Dermis microvascular lymphatic vessel endothelial cell (primary cell): ENCODE measurements at places on chromosomes 3 and 15. TPM values are rescaled to one million over a fixed set of nuclear protein-coding genes. Genes with fewer than 3 reads are reported as not detected.

DNA sequence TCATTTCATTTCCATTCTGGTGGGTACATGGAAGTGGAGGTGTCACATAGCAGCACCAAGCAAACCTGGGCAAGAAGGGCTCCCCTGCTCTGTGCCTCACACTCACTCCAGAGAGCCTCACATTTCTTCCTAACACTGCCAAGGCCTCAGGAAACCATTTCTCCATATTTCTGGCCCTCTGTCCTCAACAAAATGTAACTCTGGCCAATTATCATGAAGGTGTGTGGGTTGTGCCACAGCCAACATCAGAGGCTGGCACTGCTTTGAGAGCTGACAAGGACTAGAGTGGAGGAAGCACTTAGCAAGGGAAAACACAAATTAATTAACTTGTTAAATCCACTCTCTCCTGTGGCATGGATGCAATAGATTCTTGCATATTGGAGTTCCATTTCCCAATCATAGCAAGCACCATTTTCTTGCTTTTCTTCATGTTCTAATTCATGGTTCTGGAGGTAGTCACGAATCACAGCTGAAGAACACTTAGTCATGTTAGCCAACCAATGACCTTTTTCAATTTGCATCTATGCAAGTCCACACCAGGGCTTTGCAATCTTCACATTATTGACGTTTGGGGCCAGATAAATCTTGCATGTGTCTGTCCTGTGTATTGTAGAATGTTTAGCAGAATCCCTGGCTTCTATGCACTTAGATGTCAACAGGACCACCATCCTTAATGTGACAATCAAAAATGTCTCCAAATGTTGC lies 241.1 kb downstream of the PLCL2 start:
- DNase-seq = no peak

DNA sequence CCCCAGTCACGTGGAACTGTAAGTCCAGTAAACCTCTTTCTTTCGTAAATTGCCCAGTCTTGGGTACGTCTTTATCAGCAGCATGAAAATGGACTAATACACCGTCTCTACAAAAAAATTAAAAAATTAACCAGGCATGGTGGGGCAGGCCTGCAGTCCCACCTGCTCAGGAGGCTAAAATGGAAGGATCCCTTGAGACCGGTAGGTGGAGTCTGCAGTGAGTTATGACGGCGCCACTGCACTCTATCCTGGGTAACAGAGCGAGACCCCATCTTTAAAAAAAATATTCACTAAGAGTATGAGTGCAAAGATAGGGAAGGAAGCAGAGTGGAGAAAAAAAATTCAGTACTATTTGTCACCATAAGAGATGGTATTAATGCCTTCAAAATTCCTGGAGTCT lies 25.6 kb downstream of the SEC11A start:
- DNase-seq = no peak

GRCh38 chr3:120791913-120792312 lies 49.4 kb downstream of the GTF2E1 start:
- peak; percentile 69 for DNase-seq

GRCh38 chr3:127835993-127836882 lies 13.9 kb upstream of the MGLL start:
- no peak for DNase-seq

The ALDH1A2 gene
- 33.5 and 57.0 TPM in 2 replicates for total RNA-seq

The C3orf20 gene
- not detected in 2 replicates for total RNA-seq

GRCh38 chr3:169668072-169668956 lies 4.8 kb upstream of the MECOM start:
- DNase-seq = peak; percentile 57

DNA sequence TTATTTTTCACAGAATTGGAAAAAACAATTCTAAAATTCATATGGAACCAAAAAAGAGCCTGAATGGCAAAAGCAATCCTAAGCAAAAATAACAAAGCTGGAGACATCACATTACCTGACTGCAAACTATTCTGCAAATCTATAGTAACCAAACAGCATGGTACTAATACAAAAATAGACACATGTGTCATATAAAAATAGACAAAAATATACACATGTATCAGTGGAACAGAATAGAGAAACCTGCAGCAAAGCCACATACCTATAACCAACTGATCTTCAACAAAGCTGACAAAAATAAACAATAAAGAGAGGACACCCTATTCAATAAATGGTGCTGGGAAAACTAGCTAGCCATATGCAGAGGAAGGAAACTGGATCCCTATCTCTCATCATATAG lies 259.6 kb downstream of the IGSF11 start:
- no peak for DNase-seq

GRCh38 chr15:62053439-62054085 lies 6.7 kb downstream of the VPS13C start:
- DNase-seq = no peak

- DNase-seq = no peak
These were observed 38.2 kb downstream of the VPS13C start for GRCh38 chr15:62021991-62022600.

DNA sequence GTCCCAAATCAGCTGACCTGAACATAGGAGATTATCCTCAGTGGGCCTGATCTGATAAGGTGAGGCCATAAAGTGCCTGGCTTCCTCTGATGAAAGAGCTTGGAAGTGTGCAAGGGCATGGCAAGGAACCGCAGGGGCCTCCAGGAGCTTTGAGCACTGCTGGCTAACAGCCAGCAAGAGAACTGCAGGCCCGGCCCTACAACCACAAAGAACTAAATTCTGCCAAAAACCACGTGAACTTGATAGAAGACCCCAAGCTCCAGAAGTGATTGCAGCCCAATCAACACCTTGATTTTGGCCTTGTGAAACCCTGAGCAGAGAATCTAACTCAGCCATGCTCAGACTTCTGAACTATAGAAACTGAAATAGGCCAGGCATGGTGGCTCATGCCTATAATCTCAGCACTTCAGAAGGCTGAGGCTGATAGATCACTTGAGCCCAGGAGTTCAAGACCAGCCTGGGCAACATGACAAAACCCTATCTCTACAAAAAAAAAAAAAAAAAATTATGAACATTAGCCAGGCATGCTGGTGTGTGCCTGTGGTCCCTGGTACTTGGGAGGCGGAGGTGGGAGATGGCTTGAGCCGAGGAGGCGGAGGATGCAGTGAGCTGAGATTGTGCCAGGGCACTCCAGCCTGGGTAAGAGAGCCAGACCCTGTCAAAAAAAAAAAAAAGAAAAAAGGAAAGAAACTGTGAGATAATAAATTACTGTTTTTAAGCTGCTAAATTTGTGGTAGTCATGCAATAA lies 7.7 kb upstream of the DIS3L start:
- no peak for DNase-seq

DNA sequence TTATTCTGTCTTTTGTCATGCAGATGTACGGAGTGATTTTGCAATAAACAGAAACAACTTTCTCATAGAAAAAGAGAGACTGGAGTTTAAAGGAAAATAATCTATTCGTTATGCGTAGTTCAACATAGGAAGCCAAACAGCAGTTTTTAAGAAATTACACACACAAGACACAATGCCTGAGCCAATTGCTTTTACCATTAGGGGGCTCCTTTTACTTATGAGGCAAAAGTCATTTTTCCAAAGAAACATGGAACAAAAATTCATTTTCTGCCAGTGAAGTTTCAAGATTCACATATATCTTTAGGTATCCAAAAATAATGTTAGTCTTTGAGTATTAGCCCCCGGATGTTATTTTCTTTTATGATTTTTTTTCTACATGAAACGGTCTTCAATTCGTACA lies 10.7 kb downstream of the CNTN6 start:
- DNase-seq = no peak

- DNase-seq = peak; percentile 96
These were observed 127.0 kb downstream of the KLHL25 start for GRCh38 chr15:85667491-85668424.

The MEX3B gene
- total RNA-seq = 4.1 and 6.6 TPM in 2 replicates

DNA sequence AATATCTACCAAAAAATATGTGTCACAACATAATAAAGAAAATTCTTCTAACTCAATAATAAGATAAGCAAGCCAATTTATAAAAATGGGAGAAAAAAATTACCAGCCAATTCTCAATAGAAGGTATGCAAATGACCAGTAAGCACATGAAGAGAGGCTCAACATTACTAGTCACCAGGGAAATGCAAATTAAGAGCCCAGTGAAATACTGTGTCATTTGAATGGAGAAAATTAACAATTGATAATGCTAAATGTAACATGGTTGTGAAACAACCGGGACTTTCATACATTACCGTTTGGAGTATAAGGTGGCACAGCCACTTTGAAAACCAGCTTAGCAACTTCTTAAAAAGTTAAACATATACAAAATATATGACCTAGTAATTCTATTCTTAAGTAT lies 460.7 kb downstream of the IGSF11 start:
- DNase-seq = no peak
